ENCODE measurements at places on chromosomes 11 and 22.

GRCh38 chr11:128843198-128843785 is 23.8 kb downstream of the KCNJ1 start:
- no peak for DNase-seq

GRCh38 chr11:10937385-10937771 is 79.5 kb upstream of the ZBED5 start:
- no peak for DNase-seq

- DNase-seq: no peak
Observed at GRCh38 chr22:25525376-25525775, 39.1 kb upstream of the GRK3 start.

GRCh38 chr11:14148653-14149273 is 186.2 kb downstream of the SPON1 start:
- DNase-seq: peak; percentile 32

GRCh38 chr11:82041764-82042163 is 691.9 kb downstream of the FAM181B start:
- DNase-seq: no peak

DNA sequence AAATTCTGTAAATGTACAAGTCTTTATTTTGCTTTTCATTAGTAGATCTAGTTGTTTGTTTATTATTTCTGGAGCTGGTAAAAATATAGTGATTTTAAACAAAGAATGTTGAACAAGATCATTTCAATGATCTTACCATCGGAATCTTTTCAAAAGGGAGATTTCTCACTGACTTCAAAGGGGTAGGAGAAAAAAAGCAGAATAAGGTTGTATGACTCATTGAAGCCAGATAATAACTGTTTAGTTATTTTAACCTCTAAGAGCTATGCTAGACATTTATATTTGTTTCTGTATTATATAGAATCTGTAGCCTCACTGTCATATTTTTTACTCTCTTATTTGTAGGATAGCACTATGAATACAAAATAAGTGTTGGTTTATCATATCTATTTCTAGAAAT is 8.1 kb upstream of the PDE3B start:
- no peak for DNase-seq

- no peak for DNase-seq
Observed at GRCh38 chr11:78829146-78829545, 254.5 kb upstream of the NARS2 start.

DNA sequence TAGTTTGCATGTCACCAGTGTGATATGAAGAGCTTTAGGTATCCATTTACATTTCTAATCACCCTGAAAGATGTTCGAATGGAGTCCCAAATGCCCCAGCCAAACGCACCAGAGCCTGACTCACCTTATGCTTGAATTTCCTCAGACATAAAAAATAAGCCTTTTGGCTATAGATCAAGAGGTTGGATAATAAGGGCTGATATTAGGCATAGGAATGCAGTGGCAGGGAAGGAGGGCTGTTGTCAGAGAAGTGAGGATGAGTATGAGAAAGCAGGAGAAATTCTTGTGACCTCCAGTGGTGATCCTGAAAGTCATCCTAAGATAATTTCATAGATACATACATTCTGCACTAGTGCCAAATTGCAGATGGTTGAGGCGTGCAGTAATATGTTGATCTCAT is 264.6 kb downstream of the NELL1 start:
- DNase-seq: no peak

DNA sequence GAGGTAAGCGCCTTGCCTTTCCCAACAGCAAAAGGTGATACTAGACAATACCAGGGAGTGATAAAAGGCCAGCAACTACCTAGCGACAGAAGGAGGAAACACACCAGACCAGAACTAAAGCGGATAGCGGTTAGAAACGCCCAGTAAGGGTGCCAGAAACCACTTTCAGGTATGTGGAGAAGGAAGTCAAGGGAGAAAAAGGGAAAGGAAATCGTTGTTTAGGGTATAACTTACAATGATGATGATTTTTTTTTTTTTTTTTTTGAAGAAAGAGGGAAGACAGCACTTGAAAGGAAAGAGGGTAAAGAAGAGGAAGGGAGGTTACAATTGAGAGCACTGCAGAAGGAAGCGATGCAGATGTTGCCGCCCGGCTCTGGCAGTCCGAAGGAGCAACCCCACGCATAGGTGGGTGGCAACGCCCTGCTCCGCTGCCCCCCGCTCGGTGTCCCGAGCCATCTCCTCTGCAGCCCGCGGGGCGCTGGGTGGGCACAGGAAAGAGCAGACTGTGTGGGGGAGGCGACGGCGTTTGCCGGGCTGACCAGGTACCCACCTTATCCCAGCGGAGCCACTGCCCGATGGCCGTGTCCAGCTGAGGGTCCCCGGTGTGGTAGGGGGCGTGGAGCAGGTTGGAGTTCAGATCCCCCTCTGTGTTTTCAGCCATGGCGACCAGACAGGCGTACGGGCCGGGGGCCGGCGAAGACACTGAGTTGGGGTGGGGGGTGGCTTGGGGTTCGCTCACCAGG is 561 bp downstream of the PGM2L1 start:
- peak; percentile 55 for DNase-seq
